ENCODE measurements at places on chromosomes 1 and 21.

GRCh38 chr1:239814306-239814881, 277.3 kb upstream of the FMN2 start:
- no peak for DNase-seq

DNA sequence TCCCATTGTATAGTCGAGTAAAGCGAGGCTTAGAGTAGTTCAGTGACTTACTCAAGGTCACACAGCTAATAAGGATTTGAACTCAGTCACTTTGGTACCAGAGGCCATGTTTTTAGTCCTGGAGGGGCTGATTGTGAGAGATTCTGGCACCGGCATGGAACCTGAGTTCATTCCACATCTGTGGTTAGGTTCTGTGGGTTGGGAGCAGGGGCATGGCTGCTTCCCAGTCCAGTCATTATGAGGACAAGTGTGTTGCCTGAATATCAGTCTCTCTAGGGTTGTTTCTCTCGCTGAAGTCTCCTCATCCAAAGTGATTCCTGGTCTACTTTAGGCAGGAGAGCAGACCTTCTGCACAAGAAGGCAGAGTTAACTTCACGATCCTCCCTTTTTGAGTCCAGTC, 90.6 kb downstream of the C1orf94 start:
- DNase-seq, result no peak

GRCh38 chr1:33010932-33011731, 25.6 kb downstream of the AK2 start:
- DNase-seq, result no peak

DNA sequence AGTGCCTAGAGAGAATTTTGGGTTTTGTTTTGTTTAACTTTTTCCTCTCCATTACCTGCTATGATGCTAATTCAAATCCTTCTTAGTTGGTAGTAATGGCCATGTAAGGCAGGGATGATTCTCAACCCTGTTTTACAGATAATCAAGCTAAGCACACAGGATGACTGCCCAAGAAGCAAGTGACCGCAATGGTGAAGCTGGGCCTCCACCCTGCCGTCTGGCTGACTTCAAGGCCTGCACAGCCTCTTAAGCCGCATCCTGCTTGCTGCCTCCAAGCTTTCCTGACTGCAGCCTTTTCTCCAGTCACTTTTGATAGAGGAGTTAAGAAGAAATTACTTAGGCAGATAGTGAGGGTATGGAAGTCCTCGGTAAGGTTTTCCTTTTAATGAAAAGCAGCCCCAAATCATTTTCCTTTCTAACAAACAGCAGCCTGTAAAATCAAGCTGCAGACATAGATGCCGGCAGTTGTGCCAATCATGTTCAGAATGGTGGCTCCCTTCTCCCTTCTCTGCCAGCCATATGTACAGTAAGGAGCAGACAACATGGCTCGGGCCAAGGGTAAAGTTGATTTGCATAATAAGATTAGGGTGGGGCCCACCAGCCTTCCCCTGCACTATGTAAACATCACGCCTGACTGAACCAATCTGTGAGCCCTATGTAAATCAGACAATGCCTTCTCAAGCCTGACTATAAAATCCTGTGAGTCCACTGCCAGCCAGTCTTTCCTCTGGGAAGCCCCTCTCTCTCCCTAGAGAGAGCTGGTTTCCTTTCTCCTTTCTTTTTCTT, 8.8 kb upstream of the CTBS start:
- peak; percentile 58 for DNase-seq

DNA sequence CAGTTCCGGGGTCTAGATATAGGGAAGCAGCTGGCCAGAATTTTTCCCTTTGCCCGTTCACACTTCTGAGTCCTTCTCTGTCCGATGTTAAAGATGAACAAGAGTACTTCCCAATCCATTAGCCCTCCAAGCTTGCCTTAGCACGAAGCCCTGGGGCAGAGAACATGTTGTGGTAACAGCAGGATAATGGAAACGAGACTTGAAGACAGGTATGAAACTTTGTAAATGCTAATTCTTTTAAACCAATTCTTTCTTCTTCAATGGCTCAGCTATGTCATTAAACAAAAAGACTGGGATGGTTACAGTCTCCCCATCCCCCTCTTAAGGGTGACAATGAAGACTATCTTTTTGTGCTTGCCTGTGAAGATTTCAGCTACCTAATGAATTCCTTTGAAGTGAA, 218.5 kb downstream of the PLA2G4A start:
- DNase-seq, result no peak

GRCh38 chr1:23376890-23377811, 7.5 kb upstream of the ZNF436 start:
- DNase-seq, result no peak

- no peak for DNase-seq
Observed at GRCh38 chr1:34842952-34843371, 16.6 kb downstream of the SMIM12 start.

DNA sequence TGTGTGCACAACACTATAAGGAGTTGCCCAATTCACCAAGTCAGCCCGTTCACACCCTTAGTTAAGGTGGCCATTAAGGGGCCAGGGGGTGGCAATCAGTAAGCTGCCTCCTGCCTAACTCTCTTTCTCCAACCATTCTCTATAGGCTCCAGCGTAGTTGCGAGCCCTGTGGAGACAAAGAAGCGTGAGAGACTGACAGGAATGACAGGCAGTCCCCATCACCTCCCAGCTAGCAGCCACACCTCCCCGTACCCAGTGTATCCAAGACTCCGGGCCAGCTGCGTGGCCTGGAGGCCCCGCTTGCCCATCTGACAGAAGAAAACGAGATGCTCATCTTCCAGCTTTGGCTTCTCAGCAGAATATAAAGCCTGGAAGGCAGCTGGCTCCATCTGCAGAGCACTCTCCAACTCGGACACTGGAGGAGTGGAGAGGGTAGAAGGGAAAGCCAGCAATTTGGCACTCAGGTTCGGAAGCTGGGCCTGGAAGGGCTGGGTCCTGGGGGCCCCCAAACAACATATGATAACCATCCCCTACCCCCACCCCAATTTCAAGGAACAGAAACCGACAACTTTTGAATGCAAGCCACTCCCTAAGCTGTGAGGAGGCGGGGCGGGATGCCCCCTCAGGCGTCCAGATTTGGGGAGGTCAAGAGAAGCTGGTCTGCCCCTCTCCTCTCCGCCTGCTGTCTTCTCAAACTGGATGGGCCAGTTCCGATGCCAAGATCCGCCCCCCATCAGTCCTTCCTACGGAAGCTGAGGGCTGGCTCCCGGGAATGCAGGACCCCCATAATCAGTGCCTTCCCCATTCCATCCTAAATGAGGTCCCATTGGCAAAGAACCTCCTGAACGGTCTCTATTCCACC, 872 bp downstream of the TSTD1 start:
- peak; percentile 57 for DNase-seq

- no peak for DNase-seq
Observed at GRCh38 chr1:53376041-53376461, 48.2 kb upstream of the LRP8 start.

GRCh38 chr1:22661880-22662279, 8.8 kb downstream of the C1QB start:
- DNase-seq, result no peak

- peak; percentile 78 for DNase-seq
Observed at GRCh38 chr1:43348809-43349593, 9.8 kb upstream of the CDC20 start.

GRCh38 chr1:29234471-29234870, 1.9 kb upstream of the PTPRU start:
- no peak for DNase-seq

All from B cell (primary cell).